ENCODE measurements at places on chromosomes 13 and 19. TPM values are rescaled to one million over a fixed set of nuclear protein-coding genes. Genes with fewer than 3 reads are reported as not detected.

PGLYRP1 gene
- polyA plus RNA-seq: not detected

RINL gene
- polyA plus RNA-seq: 2.3 TPM

ZNF414 gene
- polyA plus RNA-seq: 0.62 TPM

DNA sequence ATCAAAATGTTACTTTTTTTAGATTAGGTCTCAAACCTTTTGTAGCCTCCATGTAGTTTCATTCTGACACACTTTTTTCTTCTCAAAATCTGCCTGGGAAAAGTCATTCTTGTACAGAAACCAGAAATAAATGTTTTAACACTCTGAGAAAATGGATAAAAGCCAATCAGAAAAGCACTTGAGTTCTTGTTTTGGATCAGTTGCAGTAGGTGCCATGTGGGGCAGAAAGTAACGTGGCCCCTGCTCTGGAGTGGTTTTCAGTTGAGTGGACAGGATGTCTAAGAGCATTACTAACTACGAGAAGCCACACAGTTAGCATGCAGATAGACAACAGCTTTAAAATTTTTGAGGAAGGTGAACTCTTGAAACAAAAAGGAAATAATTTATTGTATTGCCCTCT is 19.1 kb downstream of the GPR183 start:
- no peak for DNase-seq

- no peak for DNase-seq
Observed at GRCh38 chr19:5434970-5435641, 20.1 kb upstream of the ZNRF4 start.

DNA sequence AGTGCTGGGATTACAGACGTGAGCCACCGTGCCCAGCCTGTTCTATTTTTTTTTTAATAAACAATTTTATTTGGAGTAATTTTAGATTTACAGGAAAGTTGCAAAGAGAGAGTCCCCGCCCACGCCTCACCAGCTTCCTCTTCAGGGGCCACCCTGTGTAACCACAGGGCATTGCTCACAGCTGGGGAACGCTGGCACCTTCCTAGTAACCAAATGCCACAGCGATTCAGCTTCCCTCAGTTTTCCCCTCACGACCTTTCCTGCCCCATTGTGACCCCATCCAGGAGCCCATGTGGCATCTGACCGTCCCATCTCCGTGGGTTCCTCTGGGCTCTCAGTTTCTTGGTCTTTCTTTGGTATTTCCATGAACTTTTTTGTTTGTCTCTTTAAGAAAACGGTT is 83.9 kb downstream of the GNG7 start:
- DNase-seq: no peak

DNA sequence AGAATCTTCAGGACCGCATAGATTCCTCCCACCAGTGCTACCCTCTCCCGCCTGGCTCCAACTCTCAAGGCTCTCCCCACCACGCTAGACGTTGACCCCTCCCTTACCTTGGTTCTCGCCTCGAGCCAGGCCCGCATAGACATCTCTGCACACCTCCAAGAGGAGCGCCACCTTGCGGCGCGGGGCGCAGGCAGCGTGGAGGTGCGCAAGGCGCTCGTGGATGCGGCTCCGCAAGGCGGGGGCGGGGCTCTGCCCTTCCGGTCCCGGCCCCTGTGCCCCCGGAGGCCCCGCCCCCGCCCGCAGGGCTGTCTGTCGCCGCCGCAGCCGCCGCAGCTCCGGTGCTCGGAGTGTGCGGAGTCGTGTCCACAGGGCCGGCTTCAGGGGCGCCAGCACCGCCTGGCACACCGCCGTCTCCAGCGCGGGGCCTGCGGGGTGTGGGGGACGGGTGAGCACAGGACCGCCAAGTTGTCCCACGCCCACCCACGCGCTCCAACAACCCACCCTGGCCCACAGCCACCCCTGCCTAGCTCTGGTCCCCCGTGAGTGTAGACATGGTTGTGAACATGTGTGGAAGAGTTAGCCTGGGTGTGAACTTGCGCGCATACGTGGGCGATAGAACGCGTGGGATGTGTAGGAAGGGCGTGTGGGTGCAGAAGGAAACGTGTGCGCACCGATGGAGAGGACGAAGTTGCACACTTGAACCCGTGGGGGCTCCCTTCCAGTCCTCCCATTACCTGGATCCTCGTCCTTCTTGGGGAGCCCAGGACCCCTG is 8.1 kb downstream of the RINL start:
- peak; percentile 87 for DNase-seq

GRCh38 chr13:79772811-79773210 is 291.9 kb downstream of the NDFIP2 start:
- no peak for DNase-seq

DNA sequence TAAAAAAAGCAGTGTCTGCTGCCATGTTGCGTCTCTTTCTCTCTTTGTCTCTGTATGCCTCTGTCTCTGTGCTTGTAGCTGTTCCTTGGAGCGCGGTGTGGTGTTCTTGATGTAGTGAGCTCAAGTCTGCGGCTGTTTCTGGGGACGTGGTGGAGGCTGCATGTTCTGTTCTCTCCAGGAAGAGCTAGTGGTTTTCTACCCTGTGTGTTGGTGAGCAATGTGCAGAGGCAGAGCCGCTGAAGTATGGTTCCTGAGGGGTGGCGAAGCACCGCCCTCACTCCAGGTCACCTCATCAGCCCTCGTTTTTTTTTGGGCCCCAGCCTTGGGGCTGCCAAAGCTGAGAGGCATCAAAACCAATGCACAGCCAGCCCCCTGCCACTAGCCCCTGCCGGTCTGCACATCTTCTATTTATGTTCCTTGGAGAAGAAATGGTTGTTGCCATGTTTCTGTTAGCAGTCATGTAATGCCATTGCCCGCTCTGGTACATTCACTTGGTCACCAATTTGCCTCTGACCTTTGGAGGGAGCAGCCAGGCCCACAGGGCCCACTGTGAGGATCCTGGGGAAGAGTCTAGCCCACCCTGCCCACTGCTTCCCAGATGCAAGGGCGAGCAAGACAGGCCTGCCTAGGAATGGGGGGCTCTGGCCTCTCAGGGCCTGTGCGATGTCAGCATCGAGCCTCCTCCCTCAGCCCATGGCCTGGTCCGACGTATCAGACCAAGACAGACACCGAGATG is 7.2 kb downstream of the HNRNPL start:
- no peak for DNase-seq

DNA sequence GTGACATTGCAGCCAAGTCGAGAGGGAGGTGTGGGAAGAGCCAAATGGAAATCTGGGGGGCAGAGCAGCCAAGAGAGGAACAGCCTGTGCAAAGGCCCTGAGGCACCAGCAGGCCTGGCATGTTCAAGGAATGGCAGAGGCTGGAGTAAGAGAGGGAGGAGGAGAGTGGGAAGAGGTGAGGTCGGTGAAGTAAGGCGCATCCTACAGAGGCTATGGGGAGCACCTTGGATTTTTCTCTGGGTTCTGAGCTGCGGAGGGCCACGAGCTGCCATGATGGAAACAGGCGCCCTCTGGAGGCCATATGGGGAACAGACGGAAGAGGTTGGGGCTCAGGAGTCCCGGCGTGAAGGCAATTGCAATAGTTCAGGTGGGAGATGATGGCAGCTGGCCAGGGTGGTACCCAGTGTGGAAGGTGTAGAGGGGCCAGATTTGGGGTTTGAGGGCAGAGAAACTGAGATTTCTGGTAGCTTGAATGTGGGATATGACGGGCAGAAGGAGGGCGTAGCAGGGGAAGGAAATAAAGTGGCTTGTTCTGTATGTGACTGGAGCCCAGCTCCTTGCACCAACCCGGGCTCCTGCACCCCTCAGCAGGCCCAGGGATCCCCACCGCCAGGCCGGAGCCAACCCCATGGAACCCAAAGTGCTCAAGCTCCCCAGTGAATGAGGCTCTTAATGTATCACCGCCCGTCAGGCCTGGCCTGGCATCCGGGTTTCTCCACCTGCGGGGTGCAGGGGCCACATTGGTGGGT is 20.5 kb upstream of the STRN4 start:
- no peak for DNase-seq

GRCh38 chr13:97844151-97844550 is 109.3 kb upstream of the IPO5 start:
- no peak for DNase-seq

GRCh38 chr13:97395447-97396136 is 38.4 kb upstream of the RAP2A start:
- DNase-seq: no peak

GRCh38 chr13:102970542-102970941 is 95.7 kb downstream of the SLC10A2 start:
- no peak for DNase-seq

GRCh38 chr13:31930901-31931522 is 100.6 kb upstream of the FRY start:
- no peak for DNase-seq
